ENCODE measurements at places on chromosomes 7 and 10.

DNA sequence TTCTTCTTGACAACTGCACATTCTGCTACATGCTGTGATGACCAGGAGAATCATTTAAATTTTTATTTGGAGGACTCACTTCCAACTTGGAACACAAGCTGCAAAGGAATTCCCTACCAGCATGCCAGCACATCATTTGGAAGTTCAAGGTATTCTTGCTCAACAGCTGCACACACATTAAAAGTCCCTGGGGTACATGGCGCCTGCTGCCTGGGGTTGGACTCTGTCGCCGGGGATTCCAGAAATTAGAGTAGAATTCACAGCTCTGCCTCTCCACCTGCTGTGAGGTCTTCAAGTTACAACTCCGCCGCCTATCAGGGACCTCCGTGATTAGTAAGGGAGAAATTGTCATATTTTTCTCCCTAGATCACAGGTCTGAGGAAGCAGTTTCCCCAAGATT is 1.1 kb downstream of the ZNF32 start:
- no peak for DNase-seq

DNA sequence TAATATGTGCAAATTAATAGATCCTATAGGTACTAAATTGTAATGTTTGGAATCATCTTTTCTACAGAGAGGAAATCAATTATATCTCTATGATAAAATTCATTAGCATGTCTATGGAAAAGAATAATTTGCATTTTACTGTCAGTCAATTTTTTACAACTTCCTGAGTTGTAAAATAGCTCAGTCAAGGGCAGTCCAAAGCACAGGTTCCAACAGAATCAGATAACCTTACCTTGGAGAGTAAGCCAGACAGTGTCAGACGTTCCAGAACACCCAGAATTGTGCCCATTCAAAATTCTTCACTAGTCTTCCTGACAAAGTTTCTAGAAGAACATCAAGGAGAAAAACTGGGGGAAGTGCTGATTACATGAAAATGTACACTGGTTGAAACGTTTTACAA is 31.1 kb upstream of the IMMP2L start:
- no peak for DNase-seq

DNA sequence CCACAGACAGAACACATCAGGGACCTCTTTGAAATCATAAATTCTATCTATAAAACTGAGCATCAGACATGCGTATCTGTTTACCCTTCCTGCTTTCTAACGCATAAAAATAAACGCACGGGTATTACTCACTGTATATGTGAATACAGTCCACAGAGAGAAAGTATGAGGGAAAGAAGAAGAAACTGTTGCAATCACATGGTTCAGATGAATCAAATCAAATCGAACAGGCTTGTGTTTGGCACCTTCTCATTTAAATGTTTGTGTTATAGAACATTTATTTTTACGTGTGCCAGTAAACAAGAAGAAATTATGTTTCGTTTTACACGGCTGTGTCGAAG is 322.0 kb downstream of the FRMD4A start:
- no peak for DNase-seq

- no peak for DNase-seq
These were observed 81.4 kb upstream of the MTPN start for GRCh38 chr7:136058546-136058945.

Data from kidney tubule cell (primary cell).